Adipocyte (in vitro differentiated cells): ENCODE measurements at places on chromosomes 7 and 10.
A peak's percentile ranks its signal among the peaks of the same experiment; 100 is the strongest.

DNA sequence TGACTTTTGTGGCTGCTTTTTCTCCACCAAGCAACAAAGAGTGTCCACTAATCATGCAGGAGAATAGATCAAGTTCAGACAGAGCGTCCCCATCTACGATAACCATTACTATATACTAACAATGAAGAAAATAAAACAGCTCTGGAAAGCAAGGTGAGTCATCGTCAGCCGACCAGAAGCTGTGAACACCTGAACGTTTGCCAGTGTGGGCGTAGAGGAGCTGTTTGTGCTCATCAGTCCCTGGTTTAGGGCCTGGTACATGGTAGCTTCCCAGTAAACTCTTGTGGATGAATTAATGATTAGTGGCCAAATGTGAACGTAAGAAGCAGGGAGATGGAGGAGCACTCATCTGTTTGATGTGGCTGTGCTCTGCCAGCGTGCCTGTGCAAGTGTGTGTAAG is 180.7 kb downstream of the EVX1 start:
- DNase-seq, result no peak

- no peak for DNase-seq
These were observed 225.7 kb downstream of the RPS24 start for GRCh38 chr10:78259391-78259790.

DNA sequence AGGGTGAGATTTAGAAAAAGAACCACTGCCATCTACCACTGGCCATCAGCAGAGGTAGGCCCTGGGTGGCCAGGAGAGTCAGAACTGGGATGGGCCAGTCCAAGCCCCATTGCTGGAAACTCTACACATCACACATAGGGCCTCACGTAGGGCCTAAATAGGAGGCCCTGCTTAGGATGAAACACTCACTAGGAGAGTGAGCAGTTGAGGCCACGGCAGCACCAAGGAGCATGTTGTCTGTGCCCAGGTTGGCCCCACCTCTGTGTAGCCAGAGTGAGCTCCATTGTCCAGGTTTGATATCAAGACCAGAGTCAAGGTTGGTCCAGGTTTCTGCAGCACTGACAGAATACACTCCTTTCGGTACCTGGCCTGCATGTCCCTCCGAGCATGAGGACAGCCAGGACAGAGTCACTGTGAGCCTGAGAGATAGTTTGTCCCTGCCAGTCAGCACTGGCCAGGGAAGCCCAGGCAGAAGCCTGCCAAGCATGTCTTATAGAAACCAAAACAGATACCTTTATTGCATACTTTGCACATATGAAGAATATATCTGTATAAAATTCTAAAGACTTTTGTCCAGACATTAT is 77.9 kb upstream of the CAMK2B start:
- DNase-seq, result no peak

- DNase-seq, result peak; percentile 3
These were observed 1.3 kb downstream of the THSD7A start for GRCh38 chr7:11830582-11831155.

GRCh38 chr10:128859738-128860386 is 607.2 kb upstream of the MGMT start:
- peak; percentile 4 for DNase-seq

DNA sequence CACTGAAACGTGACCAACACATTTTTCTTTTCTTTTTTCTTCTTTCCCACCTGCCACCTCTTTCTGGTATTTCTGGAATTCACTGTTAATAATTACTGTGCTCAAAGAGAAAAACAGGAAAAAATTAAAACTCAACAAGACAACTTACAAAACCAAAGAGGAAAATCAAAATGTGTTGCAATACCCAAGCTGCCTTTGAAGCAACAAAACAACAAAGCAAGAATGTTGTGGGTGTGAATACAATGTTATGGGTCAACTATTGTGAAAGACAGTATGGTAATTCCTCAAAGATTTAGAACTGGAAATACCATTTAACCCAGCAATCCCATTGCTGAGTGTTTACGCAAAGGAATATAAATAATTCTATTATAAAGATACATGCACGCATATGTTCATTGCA is 415.1 kb downstream of the GFRA1 start:
- DNase-seq, result no peak

DNA sequence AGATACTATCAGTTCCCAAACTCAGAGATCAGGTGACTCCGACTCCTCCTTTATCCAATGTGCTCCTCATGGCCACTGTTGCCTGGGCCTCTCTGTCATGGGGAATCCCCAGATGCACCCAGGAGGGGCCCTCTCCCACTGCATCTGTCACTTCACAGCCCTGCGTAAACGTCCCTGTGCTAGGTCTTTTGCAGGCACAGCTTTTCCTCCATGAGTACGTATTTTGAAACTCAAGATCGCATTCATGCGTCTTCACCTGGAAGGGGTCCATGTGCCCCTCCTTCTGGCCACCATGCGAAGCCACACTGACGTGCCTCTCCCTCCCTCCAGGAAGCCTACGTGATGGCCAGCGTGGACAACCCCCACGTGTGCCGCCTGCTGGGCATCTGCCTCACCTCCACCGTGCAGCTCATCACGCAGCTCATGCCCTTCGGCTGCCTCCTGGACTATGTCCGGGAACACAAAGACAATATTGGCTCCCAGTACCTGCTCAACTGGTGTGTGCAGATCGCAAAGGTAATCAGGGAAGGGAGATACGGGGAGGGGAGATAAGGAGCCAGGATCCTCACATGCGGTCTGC is 162.2 kb downstream of the EGFR start:
- no peak for DNase-seq

DNA sequence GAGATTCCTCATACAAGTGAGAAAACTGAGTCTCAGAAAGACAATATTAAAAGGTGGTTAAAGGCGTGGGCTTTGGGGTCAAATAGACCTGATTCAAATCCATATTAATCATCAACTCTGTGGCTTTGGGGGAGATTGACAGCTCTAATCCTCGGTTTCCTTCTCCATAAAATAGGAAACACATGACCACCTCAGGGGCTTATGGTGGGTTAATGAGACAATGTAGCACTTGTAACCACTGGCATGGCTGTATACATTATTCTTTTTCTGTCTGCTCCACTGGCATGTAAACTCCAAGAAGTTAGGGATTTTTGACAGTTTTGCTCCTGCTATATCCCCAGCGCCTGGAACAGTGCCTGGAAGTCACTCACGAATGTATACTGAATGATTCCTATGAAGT is 120.8 kb upstream of the GAD2 start:
- DNase-seq, result no peak
